ENCODE measurements at places on chromosomes 12 and 14.

DNA sequence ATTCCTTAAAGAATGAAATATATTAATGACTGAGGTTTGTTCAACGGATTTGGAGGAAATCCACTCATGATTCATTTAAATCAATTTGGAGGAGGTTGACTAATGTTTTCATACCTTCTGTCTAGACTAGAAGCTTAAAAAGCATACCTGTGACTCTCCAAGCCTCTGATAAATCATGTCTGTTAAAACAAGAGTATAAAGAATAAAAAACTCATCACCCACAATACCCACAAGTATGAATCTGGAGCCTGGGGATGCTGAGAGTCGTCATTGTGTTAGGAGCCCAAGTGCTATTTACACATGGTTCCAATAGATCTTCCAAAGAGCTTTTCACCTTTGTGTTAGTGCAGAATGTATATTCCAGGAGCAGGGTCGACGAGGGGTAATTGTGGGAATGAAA lies 86.8 kb upstream of the ADAMTS20 start:
- no peak for DNase-seq

DNA sequence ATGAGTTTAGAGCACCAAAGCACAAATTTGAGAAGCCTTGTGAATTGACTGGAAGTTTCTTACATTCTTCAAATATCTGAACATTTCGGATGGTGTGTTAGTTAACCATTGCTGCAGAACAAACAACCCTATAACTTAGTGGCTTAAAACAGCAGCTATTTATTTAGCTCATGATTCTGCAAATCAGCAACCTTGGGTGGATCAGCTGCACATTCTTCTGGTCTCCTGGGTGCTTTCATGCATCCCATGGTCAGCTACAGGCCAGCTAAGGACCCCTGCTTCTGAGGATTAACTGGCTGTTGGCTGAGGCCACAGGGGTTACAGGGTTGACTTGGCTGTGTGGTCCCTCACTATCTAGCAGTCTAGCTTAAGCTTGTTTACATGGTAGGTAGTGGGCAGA lies 114.0 kb upstream of the HIF1A start:
- DNase-seq: no peak

- DNase-seq: no peak
Observed at GRCh38 chr14:52003324-52003723, 14.0 kb downstream of the RTRAF start.

GRCh38 chr12:131628766-131629448 lies 82.0 kb upstream of the SFSWAP start:
- no peak for DNase-seq

GRCh38 chr12:55932551-55932910 lies 1.6 kb downstream of the DGKA start:
- no peak for DNase-seq

DNA sequence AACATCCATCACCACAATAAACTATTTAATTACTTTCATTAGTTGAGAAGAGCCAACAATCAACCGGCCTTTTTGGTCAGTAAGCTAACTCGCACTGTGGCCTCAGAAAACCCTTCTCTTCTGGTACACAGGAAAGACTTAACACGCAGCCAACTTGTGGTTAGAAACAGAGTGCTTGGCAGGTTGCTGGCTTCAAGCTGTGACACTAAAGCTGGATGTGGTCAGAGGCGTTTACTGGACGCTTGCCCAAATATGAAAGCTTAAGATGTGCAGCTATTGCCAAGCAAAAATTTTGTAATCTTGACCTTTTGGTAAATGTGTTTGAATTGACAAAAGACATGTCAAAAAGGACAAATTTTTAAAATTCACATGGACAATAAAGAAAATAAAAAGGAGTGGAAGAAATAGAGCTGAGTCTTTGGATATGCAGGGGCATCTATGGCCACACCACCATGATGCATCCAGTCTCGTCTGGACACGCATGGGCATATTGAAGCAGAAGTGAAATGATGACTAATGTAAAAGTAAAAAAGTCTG lies 2.6 kb upstream of the KLRK1 start:
- no peak for DNase-seq

- DNase-seq: no peak
Observed at GRCh38 chr12:14185427-14186192, 179.9 kb upstream of the ATF7IP start.

GRCh38 chr12:93569656-93570551 lies 2.6 kb upstream of the SOCS2 start:
- peak; percentile 93 for DNase-seq

GRCh38 chr12:52865090-52865944 lies 16.5 kb upstream of the KRT78 start:
- peak; percentile 83 for DNase-seq

GRCh38 chr14:23438101-23438971 lies 2.9 kb upstream of the MYH7 start:
- DNase-seq: no peak

DNA sequence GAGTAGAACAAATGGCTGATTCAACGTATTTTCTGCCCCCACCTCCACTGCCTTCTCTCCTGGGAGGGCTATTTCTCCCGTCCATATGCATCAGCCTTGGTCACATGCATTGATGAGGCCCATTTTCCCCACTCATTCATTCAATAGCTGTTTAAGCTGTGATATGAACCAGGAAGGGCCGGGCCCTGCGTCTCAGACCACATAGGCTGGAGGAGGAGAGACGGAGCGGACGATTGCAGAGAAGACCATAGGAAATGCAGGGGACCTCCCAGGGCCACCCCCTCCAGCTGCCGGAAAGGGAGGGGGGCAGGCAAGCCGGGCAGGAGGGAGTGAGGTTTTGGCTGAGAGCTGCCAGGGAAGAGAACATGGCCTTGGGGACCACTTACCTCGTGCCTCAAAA lies 104.4 kb upstream of the TMEM132D start:
- DNase-seq: no peak

GRCh38 chr12:40650038-40650704 lies 42.1 kb upstream of the CNTN1 start:
- DNase-seq: no peak

- no peak for DNase-seq
Observed at GRCh38 chr12:12513416-12514006, 49.2 kb downstream of the DUSP16 start.

DNA sequence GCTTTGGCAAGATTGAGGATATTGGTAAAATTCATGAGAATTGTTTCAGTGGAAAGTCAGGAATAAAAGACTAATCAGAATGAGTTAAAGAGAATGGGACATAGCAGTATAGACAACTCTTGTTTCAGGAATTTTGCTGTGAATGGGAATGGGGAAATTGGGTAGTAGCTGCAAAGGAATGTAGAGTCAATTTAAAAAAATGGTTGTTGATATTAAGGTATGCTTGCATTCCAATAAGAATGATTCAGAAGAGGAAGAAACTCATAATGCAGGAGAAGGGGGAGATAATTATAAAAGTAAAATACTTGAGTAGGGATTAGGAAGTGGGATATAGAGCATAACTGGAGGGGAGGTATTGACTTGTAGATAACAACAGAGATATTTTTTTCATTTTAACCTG lies 40.7 kb downstream of the MNAT1 start:
- no peak for DNase-seq

DNA sequence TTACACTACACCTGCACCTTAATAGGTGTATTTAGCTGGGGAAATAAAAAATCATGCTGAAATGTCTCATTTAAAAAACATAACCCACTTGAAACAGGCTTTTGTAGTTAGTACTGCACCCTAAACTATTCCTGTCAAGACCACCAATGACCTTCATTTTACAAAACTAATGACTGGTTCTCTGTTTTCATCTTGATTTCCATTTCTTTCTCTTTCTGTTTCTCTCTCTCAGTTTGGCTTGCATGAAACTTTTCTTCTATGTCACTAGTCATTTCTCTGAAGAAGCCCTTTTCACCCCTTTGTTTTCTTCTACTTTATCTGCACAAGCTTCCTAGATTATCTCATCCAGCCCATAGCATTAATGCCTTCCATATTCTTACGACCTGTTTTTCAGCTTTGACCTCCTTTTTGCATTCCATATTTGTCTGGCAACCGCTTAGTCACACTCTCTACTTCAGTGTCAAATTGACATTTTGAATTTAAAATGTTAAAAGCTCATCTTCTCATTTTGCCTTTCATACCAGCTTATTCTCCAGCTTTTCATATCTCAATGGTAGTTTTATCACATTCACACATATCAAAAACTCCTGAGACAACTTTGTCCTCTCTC lies 32.7 kb upstream of the KLRF1 start:
- DNase-seq: no peak

- DNase-seq: no peak
Observed at GRCh38 chr14:101113835-101114725, 210.6 kb upstream of the RTL1 start.

DNA sequence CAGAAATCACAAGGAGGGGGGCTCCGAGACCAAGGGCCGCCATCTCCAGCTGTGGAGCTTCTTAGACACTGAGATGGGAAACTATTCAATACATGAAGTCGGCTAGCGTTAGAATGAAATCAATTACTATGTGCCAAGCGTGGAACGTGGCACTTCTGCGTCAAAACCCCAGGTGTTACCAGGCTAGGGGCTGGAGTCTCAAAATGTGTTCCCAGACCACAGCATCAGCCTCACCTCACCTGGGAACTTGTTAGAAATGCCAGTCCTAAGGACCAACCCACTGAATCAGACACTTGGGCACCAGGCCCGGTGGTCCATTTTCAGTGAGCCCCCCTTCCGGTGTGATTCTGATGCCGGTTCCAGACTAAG lies 5.0 kb upstream of the SETD1B start:
- no peak for DNase-seq

- no peak for DNase-seq
Observed at GRCh38 chr12:124179936-124180607, 114.8 kb upstream of the RFLNA start.

GRCh38 chr12:21453312-21453852 lies 15.9 kb downstream of the PYROXD1 start:
- DNase-seq: no peak

DNA sequence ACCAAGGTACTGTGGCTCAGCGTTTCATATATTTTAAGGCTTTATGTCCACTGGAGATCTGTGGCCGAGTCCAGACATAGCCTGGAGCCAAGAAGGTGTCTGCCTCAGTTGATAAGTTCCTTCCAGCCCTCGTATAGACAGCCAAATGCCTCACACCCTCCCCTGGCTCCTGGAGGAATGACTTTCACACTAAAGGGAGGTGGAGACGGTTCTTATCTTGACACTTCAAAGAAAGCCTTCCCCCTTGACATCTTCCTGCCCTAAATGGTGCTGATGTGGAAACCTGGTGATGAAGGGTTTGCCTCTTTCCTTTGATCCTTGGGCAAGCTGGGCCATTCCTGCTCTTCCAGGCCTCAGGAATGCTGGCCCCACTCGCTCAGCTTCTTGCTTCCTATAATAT lies 474.8 kb upstream of the TBX3 start:
- DNase-seq: no peak

DNA sequence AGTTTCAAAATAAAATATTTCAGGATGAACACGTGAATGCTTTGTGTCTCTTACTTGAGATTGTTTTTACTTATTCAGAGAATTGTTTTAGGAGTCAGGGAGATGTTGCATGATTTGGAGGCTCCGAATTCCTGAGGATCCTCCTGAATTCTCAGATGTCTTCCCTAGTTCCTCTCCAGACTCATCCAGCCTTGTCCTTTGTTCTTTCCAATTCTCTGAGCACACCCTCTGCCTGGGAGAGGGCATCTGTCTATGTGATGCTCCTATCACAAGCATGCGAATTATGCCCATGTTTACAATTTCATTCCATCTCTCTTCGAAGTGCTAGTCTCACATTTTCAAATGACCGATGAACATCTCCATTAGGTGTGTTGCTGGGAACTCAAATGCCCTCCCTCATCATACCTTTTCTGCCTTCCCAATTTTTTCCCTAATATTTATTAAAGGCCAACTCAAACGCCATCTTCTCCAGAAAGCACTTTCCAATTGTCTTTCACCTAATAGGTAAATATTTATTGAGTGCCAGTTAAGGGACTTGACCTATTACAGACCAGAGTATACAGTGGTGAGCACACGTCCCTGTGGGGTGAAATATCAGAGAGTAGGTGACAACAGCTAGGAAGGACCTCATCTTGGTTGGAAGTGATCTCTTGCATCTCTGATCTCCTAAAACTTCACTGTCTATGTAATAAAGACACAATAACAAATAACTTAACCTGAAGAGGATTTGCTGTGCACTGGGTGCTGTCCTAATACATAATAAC lies 64.4 kb downstream of the ARF6 start:
- DNase-seq: no peak

DNA sequence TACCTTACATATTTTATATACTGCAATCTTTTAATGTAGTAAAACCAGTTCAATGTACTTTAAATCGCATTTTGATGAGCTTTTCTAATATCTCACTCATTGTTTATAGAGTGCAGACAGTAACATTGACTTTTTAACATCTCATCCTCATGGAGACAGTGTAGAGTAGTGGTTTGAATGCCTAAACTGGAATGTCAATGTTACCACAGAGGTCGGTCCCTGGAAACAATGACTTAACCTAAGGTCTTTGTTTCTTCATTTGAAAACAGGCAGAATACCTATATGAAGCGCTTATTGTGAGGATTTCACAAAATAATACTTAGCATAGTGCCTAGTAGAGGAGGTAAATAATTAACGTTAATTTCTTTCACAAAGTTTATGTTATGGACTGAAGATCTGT lies 5.0 kb downstream of the CDK17 start:
- DNase-seq: no peak

- no peak for DNase-seq
Observed at GRCh38 chr12:93003531-93004239, 74.6 kb upstream of the EEA1 start.

DNA sequence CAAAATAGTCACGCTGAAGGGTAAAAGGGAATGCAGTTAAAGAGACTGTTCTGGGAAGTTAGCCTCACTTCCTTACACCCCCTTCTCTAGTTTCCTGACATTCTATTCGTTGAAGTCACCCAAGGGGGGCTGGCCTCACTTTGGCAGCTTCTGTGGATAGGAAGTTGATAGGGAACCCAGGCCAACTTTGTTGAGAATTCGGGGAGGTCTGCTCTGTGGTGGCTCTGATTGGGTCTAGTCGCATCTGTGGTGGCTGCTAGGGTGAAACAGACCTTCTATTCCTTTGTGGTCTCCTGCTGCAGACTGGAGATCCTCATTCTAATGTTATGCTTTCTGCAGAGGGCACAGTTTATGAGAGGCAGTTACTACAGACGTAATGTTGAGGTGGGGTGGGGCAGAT lies 28.8 kb upstream of the GZMB start:
- no peak for DNase-seq

Data from upper lobe of right lung (tissue), 1 donor.